Pulmonary artery endothelial cell (primary cell): ENCODE measurements at places on chromosomes 2 and 18. TPM values are rescaled to one million over a fixed set of nuclear protein-coding genes. Genes with fewer than 3 reads are reported as not detected.

The HIBCH gene
- 14.6 and 20.8 TPM in 2 replicates for total RNA-seq

The PPM1B gene
- total RNA-seq, result 16.0 and 20.0 TPM in 2 replicates

DNA sequence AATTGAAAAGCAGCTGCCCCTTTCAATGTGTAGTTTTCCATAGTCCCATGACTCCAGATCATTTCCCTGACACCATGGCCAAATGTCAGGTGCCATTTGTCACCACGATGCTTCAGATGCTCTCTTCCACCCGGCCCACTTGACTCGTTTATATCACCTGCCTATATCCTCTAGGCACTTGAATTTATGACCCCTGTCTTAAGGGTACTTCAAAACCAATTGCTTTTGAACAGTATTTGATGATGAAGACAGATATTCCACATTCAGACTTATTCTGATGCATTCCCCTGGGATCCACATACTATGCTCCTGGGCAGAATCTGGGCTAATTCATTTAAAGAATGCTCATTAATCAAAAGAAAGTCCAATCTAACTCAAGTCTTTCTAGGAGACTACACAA is 16.9 kb upstream of the RHBDD1 start:
- DNase-seq, result no peak

GRCh38 chr2:85589982-85590791 is 5.4 kb upstream of the RNF181 start:
- peak; percentile 82 for DNase-seq

- no peak for DNase-seq
Observed at GRCh38 chr2:190554357-190555006, 20.0 kb upstream of the NEMP2 start.

- DNase-seq, result no peak
Observed at GRCh38 chr2:191565647-191566198, 112.2 kb upstream of the NABP1 start.

The TTN gene
- total RNA-seq, result 0.95 and 2.7 TPM in 2 replicates

- no peak for DNase-seq
Observed at GRCh38 chr2:112712903-112713584, 7.8 kb upstream of the NT5DC4 start.

DNA sequence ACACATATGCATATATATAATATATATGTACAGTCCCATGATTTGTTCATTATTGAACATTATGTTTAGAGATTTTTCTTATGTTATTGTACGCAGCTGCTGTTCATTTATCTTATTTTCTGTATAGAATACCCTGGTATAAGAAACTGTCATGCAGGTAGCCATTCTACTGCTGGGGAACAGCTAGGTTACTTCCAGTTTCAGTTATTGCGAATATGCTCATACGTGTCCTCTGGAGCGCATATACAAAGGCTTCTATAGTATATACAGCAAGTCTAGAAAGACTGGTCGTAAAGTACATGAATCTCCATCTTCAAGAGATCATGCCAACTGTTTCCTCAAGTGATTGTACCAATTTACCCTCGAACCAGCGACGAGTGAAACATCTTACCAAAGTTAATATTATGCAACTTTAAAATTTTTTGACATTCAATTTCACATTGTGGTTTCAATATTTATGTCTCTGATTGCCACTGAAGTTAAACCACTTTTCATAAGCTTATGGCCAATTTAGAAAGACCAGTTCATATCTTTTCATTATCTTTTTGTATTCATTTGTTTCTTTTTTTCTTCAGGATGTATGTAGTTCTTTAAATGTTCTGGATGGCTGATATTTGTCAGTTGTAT is 53.5 kb downstream of the RDH14 start:
- no peak for DNase-seq

DNA sequence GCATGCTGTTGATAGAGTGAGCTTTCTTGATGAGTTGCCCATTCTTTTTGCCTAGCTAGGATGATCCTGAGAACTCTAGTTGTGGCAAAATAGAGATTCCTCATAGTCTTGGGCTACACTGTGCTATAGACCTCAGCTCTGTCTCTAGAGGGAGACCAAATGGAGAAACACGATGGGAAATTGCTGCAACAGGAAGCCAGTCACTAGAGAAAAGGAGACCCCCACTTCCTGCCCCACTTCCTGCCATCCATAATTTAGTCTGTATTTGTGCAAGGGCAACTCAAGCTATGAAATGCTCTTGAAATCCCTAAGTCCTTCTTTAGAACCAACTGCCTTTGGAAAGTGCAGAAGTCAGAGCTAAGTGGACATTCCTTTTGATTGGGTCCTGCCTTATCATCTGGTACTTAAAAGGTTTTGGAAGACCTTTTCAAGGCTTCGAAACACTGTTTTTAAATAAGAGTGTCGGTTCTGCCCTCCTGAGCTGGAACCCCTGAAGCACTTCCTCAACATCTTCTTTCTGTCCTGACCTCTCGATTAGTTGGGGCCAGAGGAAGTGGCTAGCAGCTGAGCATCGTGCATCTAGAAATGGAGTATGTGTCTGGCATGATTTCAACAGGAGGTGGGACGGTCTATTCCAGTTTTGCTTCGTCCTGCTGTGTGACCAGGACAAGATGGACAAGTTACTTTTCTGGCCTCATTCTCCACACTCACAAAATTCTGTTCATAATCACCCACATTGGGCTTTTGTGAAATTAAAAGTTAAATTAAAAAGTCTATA is 8.6 kb upstream of the KCNE4 start:
- DNase-seq, result no peak

- no peak for DNase-seq
Observed at GRCh38 chr2:124959581-124959980, 934.5 kb downstream of the CNTNAP5 start.

- DNase-seq, result no peak
Observed at GRCh38 chr2:172582656-172583055, 26.8 kb downstream of the PDK1 start.

- DNase-seq, result no peak
Observed at GRCh38 chr2:100416397-100416934, 1.0 kb downstream of the CHST10 start.

The ANKRD23 gene
- 0.46 and 1.3 TPM in 2 replicates for total RNA-seq

- no peak for DNase-seq
Observed at GRCh38 chr2:22999951-23000350, 385.0 kb upstream of the KLHL29 start.

- no peak for DNase-seq
Observed at GRCh38 chr2:20670315-20671035, 3.5 kb downstream of the GDF7 start.

DNA sequence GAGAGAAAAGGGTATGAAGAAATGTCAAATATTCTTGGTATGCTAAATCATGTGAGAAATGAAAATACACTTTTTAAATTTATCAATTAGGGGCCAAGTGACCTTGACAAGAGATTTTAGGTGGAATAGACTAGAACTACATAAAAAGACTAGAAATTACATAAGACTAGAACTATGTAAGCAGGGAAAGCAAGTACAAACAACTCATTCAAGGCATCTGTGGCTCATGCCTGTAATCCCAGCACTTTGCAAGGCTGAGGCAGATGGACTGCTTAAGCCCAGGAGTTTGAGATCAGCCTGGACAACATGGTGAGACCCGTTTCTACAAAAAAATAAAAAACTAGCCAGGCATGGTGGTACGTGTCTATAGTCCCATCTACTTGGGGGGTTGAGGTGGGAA is 20.3 kb downstream of the SF3B1 start:
- no peak for DNase-seq

DNA sequence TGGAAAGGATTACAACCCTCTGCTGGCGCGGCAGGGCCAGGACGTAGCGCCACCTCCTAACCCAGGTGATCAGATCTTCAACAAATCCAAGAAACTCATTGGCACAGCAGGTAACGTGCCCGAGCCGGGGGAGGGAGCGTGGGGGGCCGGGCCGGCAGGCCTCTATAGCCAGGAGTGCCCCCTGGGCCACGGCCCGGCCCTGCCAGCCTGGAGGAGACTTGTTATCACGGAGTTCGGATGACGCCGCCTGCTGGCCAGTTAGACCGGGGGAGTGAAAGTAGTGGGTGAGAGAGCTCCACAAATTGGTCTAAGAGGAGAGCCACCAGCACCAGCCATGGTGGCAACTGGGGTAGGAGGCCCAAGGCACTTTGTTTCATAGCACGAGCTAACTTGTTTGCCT is 8.6 kb upstream of the TMEM214 start:
- DNase-seq, result no peak

DNA sequence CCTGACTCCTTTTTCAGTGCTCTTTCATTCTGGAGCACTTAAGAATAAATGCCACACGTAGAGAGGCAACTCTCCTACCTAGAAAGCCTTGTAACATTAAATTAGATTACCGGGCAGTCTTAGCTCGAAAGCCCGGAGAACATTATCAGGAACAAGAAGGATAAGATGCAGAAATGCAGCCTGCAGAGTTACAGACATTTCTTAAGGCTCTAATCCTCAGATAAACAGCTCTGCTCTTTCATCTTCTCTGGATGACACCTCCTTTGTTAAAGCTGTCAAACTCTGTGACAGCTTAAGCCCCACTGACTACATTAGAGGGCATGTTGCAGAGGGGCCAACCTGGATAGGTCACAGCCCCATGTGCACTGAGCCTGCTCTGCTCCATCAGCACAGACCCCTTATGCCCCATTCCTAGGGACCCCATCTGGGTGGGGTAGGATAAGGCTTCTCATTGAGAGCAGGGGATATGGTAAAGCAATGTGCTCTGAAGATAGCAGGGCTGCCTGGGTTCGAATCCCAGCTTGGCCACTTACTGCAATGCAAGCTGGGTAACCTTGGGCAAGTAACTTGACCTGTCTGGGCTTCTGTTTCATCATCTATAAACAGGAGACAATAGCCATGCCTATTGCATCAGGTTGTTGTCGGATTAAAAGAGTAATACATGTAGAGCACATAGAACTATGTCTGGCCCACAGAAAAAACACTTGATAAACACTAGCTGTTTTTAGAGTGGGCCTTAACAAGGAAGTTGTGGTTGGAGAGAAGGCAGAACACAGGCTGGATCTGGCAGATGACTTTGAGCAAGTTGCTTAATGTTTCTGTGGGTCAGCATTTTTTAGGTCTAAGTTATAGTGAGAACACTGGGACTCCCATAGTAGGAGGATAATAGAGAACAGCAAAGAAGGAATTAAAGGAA is 111.4 kb downstream of the THNSL2 start:
- DNase-seq, result no peak
